ENCODE measurements at places on chromosomes 6 and 20. TPM values are rescaled to one million over a fixed set of nuclear protein-coding genes. Genes with fewer than 3 reads are reported as not detected.

DNA sequence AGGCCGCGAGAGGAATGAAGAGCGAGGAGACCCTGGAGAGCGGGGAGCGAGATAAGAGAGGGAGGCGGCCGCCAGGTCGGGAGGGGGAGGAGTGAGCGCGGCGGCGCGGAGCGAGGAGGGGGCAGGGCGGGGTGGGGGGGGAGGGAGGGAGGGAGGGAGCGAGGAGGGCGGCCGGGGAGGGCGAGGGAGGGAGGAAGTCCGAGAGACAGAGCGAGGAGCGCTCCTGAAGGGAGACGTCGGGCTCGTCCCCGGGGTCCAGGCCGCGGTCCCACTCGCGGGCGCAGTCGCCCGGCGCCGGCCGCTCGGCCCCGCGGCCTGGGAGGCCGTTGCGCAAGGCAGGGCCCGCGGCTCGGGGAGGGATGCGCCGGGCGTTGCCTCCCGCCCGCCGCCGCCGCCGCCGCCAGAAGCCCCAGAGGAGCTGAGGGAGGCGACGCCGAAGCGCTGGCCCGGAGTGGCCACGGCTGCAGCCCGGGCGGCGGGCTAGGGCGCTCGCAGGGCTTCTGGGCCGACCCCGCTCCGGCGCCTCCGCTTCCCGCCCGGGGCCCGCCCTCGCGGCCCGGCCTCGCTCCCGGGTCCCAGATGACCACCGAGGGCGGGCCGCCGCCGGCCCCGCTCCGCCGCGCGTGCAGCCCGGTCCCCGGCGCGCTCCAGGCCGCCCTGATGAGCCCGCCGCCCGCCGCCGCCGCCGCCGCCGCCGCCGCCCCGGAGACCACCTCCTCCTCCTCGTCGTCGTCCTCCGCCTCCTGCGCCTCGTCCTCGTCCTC is at the start of gene FOXF2:
FOXF2 (plus strand) TSS at position 208 of the 764 bp plus-strand sequence; CDS start at position 580, 372 bp downstream.
- DNase-seq = no peak
- peaks cover 16% of the 10 kb centered on the region for H3K4me1 ChIP-seq
- peak within 1 kb of the TSS; percentile 33 for H3K4me3 ChIP-seq
- H3K27me3 ChIP-seq = peaks cover 60% of the 10 kb centered on the region
- no peaks in the 10 kb centered on the region for H3K36me3 ChIP-seq

DNA sequence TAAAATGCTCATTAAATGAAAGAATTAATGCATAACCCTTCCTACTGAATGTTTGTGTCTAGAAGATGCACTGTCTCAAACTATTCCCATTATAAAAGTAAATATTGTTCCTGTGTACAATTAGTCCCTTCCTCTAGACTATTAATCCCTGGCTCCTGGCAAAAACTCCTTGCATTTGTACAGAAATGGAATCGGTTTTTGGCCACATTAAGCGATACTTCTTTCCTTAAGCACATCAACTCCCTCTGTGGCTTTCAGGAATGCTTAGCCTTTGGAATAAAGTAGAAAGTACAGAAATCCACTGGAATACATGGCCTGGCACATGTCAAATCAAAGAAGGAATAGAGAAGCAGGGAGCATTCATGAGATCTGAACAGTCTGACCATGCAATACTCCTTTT is 179.8 kb downstream of the GMPR start:
- no peaks in the 10 kb centered on the region for H3K36me3 ChIP-seq
- H3K27me3 ChIP-seq = no peaks in the 10 kb centered on the region
- H3K27ac ChIP-seq = no peak overlapping the region
- peaks cover 16% of the 10 kb centered on the region for H3K4me1 ChIP-seq

DNA sequence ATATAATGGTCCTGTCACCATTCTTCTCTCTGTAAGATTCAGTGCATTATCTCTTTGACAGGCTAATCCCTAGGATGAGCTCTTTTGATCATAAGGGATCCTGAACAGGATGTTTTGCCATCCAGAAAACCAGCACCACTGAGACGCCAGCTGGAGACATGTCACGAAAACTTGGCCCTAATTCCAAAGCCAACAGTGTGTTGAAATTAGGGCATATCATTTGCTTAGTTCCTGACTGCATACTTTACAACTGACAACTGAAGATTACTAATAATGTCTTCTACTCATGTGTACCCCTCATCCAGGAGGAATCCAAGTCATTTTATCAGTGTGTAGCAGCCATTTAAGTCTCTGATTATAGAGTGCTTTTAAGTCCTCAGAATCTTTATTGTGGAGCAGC is 243.6 kb downstream of the KCNQ5 start:
- H3K4me1 ChIP-seq = peaks cover 13% of the 10 kb centered on the region
- no peaks in the 10 kb centered on the region for H3K36me3 ChIP-seq
- H3K4me3 ChIP-seq = no peak overlapping the region
- no peak overlapping the region for H3K27ac ChIP-seq
- DNase-seq = no peak
- no peaks in the 10 kb centered on the region for H3K27me3 ChIP-seq

The SGK2 gene
- 1.9 TPM for total RNA-seq

GRCh38 chr6:46998436-46999017 is 43.6 kb downstream of the ADGRF1 start:
- no peaks in the 10 kb centered on the region for H3K27me3 ChIP-seq
- H3K27ac ChIP-seq = no peak overlapping the region
- no peak overlapping the region for H3K4me3 ChIP-seq
- no peaks in the 10 kb centered on the region for H3K36me3 ChIP-seq
- H3K4me1 ChIP-seq = no peaks in the 10 kb centered on the region

- peaks cover 3% of the 10 kb centered on the region for H3K4me1 ChIP-seq
- no peak for DNase-seq
- no peak overlapping the region for H3K4me3 ChIP-seq
- H3K27me3 ChIP-seq = no peaks in the 10 kb centered on the region
- H3K36me3 ChIP-seq = no peaks in the 10 kb centered on the region
These were observed 72.3 kb upstream of the NCOA3 start for GRCh38 chr20:47429409-47429808.
